ENCODE measurements at places on chromosomes 11 and 22.

GRCh38 chr11:8681837-8682302 lies 595 bp downstream of the TRIM66 start:
- no peak for DNase-seq

GRCh38 chr11:103978616-103979595 lies 57.5 kb upstream of the DDI1 start:
- DNase-seq = no peak

- DNase-seq = no peak
Measured at GRCh38 chr11:42762348-42762747, 549.4 kb upstream of the API5 start.

DNA sequence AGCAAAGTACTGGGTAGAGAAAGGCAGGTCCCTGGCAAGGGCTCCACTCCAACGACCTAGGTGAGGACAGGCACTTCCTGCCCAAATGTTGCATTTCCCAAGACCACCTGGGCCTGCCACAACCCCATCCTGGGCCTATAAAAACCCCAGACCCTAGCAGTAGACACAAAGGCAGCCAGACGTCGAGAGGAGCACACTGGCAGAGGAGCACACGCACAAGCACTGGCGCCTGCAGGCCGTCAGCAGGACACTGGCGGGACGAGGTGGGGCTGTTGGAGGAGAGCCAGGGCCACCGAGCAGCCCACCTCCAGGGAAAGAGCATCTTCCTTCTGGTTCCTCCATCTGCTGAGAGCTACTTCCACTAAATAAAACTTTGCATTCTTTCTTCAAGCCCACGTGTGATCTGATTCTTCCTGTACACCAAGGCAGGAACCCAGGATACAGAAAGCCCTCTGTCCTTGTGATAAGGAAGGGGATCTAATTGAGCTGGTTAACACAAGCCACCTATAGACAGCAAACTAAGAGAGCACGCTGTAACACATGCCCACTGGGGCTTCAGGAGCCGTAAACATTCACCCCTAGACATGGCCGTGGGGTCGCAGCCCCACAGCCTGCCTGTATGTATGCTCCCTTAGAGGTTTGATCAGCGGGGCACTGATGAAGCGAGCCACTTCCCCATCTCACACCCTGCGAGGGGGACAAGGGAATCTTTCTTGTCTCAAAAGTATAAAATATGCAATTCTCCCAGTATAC lies 89.7 kb upstream of the MTMR2 start:
- DNase-seq = no peak

DNA sequence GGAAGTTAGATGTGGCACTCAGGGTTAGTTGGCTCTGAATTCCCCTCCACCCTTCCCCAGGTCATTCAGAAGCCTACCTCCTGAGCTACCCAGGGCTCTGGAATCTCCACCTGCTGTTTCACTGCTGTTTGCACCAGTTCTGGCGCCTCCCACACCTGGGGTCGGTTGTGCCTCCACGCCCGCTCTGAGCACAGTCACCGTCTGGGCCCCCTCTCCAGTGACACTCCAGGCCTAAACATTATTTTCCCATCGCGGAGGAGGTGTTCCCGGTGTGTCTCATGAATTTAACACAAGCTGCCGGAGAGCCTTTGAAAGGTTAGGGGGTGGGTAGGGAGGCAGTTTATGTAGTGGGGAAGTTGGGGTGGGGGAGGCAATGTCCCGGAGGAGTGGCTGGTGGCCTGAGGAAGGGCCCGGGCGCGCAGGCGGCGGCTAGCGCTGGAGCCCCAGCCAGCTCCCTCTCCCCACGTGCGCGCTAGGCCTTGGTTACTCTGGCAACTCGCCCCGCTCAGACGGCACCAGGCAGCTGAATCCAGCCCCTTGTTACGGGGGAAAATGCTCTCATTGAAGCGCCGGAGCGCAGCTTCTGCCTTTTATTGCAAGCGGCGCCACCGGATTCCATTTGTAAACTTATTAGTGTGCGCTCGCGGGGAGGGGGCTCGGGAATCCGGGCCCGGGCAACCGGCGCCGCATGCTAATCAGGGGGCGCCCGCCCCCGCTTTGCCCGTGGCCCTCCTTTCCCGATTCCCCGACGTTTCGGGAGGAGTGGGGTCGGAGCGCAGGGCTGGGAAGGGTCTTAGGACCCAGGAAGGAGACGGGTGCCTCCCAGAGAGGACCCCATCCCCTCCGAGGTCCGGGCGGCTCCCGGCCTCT lies 52.4 kb downstream of the GRIK4 start:
- DNase-seq = peak; percentile 20

DNA sequence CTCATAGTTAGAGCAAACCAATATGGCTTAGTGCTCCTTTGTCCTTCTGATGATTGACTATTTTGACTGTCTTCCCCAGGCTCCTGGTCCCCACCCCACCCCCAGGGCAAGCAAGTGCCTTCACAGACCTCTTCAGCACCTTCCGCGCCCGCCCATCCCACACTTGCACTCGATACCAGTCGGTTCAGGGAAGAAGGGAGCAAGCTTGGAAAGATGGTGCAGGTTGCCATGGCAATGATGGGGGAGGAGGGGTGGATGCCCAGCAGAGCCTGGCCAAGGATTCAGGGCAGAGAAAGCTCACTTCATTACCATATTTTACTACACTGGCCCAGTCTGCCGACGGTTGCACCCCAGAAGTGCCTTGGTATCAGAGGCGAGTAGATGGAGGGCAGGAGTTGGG lies 2.2 kb downstream of the TMEM132A start:
- DNase-seq = no peak

- DNase-seq = no peak
Measured at GRCh38 chr11:26905368-26905767, 88.5 kb upstream of the FIBIN start.

GRCh38 chr22:41831828-41832552 lies 915 bp upstream of the SREBF2 start:
- DNase-seq = no peak

DNA sequence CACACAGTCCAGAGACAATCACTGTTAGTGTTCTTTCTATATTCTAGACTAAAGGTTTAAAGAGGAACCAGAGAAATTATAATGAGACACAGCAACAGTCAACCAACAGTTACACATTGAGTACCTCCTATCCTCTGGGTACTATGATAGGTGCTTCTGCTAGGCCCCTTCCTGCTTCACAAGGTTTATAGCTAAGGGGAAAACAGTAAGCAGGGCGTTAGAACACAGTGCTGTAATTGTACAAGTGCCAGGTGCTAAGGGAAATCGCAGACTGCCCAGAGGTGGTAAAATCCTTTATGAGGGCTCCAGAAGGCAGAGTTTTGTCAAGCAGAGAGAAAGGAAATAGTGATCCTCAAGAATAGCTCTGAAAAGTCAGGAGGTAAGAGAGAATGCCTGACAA lies 297.2 kb upstream of the FAT3 start:
- DNase-seq = no peak

DNA sequence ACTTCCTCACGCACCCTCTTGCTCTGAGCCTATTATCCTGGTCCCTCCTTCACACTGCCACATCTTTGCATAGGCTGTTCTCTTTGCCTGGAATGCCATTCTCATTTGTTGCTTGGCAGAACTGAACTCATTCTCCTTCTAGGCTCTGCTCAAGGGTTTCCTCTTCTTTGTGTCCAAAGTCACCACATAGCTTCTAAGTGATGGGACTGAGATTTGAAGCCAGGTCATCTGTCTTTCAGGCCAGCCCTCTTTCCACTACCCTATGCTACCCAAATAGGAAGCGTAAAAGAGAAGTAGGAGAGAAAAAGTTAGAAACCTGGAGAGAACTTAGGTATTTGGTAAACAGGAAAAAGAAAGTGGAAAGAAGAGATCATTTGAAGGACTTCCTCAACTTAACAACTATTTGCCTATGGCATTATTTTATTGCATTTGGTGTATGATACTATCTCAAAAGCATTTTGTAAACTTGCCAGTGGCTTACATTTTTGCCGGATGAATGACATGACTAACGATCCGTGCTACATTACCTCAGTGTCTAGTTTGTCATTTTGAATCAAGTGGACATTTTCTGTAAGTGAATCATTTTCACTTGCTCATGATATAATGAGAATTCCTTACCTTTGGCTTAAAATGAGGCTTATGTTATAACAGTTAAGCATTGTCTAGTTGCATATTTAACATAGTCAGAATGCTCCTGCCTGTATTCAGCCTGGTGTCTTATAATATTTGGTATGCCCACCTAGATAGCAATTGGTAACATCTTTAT lies 18.5 kb downstream of the NF2 start:
- DNase-seq = peak; percentile 95

DNA sequence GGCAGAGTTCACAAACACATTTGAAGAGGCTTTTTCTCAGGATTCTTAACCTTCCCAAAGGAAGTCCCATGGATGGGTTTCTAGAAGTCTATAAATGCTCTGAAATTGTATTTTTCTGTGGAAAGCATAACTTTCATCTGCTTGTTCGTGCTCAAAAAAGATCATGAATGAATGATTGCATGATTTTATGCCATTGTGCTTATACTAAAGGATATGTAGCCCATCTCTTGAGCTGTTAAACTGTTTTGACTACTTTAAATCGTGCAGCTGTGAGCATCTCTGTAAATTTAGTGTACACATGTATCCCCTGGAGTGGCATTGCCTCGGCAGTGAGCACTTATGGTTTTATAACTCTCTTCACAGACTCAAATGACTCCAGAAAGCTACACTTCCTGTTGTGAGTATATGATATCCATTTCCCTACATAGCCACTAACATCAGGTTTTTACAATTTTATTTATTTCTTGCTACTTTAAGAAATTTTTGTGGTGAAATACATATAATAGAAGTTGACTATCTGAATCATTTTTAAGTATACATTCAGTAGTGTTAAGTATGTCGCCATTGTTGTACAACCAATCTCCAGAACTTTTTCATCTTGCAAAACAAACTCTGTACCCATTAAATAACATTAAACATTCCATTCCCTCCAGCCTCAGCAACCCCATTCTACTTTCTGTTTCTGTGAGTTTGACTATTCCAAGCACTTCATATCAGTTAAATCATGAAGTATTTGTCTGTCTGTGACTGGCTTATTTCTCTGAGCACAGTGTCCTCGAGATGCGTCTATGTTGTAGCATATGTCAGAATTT lies 8.0 kb downstream of the NEAT1 start:
- DNase-seq = peak; percentile 60

DNA sequence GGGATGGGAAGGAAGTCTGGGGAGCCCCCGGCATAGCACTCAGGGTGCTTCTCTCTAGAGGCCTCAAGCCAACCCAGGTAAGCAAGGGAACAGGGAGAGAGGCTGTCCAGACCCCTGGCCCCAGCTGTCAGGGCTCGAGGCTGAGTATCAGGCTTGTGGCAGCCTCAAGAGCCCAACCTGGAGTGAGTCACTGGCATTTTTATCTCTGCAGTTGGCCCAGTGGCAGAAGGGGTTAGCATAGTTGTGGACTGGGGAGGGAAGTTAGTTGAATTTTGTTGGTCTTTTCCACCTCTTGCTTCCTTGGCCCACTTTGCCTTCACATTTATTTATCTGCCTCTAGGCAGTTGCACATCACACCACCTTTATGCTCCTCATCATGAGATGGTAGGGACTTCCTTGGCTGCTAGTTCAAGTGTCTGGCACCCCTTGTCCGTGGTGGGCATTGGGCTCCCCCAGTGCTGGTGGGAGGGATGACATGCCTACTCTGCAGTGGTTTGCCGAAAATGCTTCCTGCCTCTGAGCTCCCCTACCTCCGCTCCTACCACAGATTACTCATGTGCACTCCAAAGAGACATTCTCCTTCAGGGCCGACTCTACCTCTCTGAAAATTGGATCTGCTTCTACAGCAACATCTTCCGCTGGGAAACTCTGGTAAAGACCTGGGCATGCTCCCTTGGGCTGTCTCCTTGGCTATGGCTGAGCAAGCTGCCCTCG lies 60.1 kb downstream of the SCN3B start:
- DNase-seq = no peak

GRCh38 chr11:128422576-128423370 lies 164.6 kb downstream of the ETS1 start:
- no peak for DNase-seq

DNA sequence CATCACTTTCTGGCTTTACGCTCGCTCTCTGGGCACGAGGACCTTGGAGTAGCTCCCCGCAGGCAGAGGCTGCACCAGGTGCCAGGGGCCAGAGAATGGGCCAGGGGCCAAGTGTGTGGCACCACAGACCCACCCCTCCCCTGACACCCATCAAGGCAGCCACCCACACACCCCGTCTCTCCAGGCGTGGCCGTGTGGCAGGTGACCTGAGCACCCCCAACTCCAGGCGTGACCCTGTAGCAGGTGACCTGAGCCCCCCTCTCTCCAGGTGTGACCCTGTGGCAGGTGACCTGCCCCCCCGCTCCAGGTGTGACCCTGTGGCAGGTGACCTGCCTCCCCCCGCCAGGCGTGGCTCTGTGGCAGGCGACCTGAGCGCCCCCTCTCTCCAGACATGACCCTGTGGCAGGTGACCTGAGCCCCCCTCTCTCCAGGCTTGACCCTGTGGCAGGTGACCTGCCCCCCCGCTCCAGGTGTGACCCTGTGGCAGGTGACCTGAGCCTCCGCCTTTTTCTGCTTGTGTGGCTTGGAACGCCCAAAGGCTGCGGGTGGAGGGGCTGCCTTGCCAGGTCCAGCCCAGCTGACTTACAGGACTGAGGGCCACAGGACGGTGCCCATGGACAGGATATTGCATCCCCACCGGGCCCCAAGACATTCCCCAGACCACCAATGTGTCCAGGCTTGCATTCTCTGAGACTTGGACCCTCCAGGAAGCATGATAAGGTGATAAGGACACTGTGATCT lies 667.2 kb downstream of the BRD1 start:
- DNase-seq = no peak

DNA sequence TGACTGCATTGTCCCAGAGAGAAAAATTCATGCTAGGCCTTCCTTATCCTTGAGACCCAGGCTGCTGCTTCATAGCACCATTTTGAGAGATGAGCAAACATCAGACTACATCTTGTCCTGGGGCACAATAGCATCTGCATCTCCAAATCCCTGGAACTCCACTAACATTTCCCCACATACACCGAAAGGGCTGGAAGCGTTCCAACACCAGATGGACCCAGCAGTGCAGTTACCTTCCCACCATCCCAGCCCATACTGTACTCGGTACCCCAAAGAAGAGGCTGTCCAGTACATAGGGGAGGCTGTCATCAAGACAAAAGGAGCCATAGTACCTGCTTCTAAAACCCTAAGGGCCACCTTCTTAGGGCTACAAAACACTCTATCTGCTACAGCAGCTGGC lies 547.2 kb upstream of the CHORDC1 start:
- no peak for DNase-seq

GRCh38 chr11:63913866-63914830 lies 2.8 kb downstream of the RCOR2 start:
- DNase-seq = no peak

All from endothelial cell of umbilical vein (primary cell).